Dorsolateral prefrontal cortex (tissue), 122 donors: ENCODE measurements at places on chromosomes 12 and 14.

DNA sequence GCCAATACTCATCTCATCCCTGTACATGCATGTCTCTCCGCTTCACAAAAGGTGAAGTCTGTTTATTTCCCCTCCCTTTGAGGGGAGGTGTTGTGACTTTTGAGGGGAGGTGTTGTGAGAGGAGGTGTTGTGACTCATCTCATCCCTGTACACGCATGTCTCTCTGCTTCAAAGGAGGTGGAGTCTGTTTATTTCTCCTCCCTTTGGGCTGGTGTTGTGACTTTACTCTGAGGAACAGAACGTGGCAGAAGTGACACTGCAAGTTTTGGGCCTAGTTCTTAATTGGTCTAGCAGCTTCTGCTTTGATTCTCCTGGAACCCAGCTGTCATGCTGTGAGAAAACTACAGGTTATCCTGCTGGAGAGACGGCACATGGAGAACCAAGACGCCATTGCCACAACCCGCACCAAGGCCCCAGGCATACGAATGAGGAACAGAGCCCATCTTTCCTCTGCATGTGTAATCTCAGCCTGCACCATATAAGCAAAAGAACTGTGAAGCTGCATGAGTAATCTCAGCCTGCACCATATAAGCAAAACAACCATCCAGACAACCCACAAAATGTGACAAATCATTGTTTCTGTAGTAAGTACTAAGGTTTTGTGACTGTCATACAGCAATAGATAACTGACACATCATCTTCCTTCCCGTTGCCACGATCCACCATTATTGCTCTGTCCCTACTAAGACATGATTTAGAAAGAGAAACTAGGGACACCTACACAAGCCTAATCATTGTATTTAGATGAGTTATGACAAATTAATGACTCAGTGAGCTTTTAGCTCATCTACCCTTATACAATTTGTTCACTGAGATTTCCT is 30.0 kb downstream of the GALNT4 start:
- no peak for DNase-seq

DNA sequence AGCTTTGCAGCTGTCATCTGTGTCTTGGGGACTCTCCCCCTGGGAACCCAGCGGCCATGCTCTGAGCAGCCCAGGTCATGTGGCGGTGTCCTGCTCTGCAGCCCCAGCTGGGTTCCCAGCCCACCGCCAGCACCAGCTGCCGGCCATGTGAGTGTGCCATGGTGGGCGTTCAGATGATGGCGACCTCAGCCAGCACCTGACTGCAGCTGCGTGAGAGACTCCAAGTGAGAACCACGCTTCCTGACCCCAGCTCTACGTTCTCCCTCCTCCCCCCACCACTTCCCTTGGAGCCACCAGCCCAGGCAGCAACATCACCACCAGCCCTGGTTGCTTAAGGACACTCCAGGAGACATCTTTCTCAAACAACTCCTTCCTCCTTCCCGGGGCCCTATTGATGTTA is 68.8 kb downstream of the SLC24A4 start:
- no peak for DNase-seq

GRCh38 chr14:45531022-45531421 is 278.0 kb upstream of the MIS18BP1 start:
- no peak for DNase-seq

- no peak for DNase-seq
Measured at GRCh38 chr14:31894351-31894750, 182.8 kb upstream of the ARHGAP5 start.

- peak; percentile 56 for DNase-seq
Measured at GRCh38 chr14:55107766-55108554, 21.1 kb upstream of the LGALS3 start.

GRCh38 chr12:30985814-30986452 is 59.4 kb downstream of the TSPAN11 start:
- DNase-seq: peak; percentile 87

DNA sequence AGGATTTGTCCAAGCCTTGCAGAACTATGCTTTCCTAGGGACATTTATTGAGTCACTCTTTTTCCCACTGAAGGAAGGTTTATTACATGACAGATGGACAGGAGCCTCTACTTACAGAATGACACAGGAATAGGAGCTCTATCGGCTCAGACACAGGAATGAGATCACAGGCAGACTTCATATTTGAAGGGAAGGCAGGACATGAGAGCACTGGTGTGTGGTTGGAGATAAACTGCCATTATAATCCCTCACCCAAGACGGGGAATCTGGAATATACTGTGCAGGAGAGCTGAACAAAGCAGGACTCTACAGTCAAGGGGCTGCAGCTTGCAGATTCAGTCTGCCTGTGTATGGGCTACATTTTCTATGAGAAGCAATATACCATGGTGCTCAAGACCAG is 26.8 kb upstream of the IL22 start:
- no peak for DNase-seq

DNA sequence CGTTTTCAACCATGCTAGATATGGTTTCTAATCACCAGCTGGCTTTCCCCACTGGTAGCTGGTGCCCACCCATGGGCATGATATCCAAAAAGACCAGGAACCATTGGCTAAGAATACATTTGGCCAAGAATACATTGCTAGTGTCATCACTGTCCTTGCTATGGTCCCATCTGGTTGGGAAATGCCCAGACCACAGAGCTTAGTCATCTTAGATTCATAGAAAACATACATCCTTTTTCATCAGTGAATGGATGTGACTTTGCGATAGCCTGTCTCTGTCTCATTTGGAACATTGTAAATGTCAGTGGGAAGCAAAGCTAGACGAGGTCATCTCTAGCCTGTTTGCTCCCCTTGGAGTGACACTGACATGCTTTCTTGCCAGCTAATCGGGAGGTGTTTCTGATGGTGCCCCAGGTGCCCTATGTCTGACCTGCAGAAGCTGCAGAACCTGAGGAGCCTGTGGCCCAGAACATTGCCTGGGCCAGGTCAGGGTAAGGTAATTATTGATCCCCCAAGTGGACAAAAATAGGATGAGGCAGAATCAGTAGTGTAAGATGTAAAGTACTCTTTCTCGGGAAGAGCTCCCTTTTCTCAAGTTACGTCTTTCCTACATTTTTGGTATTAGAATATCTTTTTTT is 194.8 kb downstream of the SLC41A2 start:
- DNase-seq: no peak

- DNase-seq: no peak
Measured at GRCh38 chr12:62738616-62739015, 196.3 kb downstream of the PPM1H start.

GRCh38 chr12:109461846-109462756 is 15.0 kb downstream of the KCTD10 start:
- DNase-seq: no peak

- DNase-seq: no peak
Measured at GRCh38 chr12:89162589-89163261, 189.6 kb downstream of the DUSP6 start.

- DNase-seq: peak; percentile 80
Measured at GRCh38 chr14:105476097-105476830, 1.6 kb downstream of the CRIP2 start.
